Stimulated activated CD4-positive, alpha-beta T cell treated with anti-CD3 and anti-CD28 coated beads, Interleukin-4, amount 100 ng/mL, for 24 hours (primary cell): ENCODE measurements at places on chromosomes 1 and 21.

- no peak for DNase-seq
Observed at GRCh38 chr1:234229581-234230387, 143.5 kb upstream of the COA6 start.

DNA sequence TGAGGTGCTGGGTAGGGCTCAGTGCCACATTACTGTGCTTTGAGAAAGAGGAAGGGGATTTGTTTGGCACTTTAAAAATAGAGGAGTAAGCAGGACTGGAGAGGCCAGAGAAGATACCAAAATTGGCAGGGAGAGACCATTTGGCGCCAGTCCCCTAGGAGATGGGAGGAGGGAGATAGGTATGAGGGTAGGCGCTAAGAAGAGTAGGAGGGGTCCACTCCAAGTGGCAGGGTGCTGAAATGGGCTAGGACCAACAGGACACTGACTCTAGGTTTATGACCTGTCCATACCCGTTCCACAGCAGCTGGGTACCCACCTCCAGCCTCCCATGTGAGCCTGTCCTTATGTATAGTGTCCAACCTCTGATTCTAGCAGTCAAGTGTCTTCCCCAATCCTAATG, 1.0 kb upstream of the CRTC2 start:
- DNase-seq: no peak

- DNase-seq: no peak
Observed at GRCh38 chr1:116537040-116537831, 33.6 kb downstream of the CD58 start.

DNA sequence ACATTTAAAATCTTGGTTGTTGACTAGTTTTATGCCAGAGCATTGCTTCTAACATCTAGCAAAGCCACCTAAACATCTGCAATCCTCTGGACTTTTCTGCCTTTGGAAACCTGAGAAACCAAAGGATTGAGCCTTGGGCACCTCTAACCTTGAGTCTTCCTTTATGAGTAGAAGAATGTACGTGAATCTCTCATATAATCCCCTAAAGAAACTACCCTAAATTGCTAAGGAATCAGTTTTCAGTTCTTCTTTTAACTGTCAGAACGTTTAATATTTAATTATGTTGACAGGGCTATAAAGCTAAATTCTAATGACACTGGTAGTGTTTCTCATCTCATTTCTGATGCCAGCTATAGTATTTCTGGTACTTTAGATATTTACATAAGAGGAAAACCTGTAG, 997.3 kb downstream of the AMY1C start:
- no peak for DNase-seq

- no peak for DNase-seq
Observed at GRCh38 chr1:214004014-214004413, 16.2 kb downstream of the PROX1 start.
